ENCODE measurements at places on chromosomes 5 and 9. TPM values are rescaled to one million over a fixed set of nuclear protein-coding genes. Genes with fewer than 3 reads are reported as not detected.

- no peak overlapping the region for H3K27ac ChIP-seq
- no peak for DNase-seq
- H3K4me3 ChIP-seq: no peak overlapping the region
- no peaks in the 10 kb centered on the region for H3K36me3 ChIP-seq
- H3K4me1 ChIP-seq: peaks cover 21% of the 10 kb centered on the region
- no peaks in the 10 kb centered on the region for H3K27me3 ChIP-seq
Measured at GRCh38 chr5:119316086-119316485, 39.7 kb upstream of the TNFAIP8 start.

DNA sequence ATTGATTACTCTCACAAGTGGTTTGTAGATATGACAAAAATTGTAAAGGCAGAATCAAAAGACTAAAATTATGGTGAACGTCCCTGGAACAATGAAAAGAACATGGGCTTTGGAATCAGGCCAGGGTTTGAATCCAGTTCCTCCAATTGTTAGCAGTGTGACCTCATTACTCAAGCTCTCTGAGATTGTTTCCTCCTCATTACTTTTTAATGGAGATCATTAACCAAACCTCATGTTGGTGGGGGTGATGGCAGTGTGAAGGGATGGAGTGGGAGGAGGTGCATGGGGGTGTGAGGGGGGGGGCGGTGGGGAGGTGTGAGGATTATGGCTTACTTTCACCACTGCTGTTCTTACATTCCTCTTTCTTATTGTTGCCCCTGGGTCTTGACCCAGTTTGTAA is 44.1 kb upstream of the FOXE1 start:
- no peak overlapping the region for H3K4me3 ChIP-seq
- no peaks in the 10 kb centered on the region for H3K36me3 ChIP-seq
- DNase-seq: no peak
- peaks cover 10% of the 10 kb centered on the region for H3K4me1 ChIP-seq
- H3K27me3 ChIP-seq: no peaks in the 10 kb centered on the region

Gene TAS2R1
- not detected for total RNA-seq

DNA sequence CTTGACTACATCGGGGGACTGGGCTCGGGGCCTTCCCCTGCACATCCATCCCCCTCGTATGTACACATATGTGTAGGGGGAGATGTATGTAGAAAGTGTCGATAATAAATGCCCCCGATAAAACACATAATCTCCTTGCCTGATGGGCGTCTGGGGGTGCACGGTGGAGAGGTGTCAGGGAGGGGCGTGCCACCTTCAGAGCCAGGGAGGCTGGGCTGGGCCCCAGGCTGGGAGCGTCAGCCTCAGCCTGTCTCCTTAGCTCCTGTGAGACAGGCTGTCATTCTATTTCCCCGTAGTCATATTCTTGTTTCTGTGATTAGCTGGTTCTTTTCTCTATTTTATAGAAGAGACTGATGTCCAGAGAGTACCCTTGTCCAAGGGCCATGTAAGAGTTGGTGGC is 4.7 kb upstream of the RXRA start:
- DNase-seq: no peak
- no peaks in the 10 kb centered on the region for H3K27me3 ChIP-seq
- H3K4me1 ChIP-seq: peaks cover 28% of the 10 kb centered on the region
- H3K27ac ChIP-seq: no peak overlapping the region
- H3K4me3 ChIP-seq: no peak overlapping the region
- no peaks in the 10 kb centered on the region for H3K36me3 ChIP-seq

DNA sequence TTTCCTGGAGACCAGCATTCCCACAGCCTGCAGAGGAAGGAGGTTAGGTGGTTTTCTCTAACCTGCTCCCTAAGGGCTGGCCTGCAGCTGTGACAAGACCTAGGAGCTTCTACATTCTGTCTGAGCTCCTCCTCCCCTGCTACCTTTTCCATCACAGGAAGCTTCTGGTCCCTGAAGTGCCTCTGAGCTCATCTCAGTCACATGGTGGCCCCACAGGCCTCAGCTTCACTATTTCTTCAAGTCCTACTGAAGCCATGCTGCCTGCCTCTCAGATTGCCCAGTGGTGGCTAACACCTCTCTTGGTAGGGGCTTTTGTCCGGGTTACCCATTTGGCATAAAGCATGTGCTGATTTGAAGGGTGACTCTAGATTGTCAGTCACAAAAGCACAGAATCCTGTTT is 259.4 kb downstream of the CRB2 start:
- H3K4me3 ChIP-seq: no peak overlapping the region
- H3K27me3 ChIP-seq: no peaks in the 10 kb centered on the region

Gene HAVCR2
- 2.2 TPM for total RNA-seq

DNA sequence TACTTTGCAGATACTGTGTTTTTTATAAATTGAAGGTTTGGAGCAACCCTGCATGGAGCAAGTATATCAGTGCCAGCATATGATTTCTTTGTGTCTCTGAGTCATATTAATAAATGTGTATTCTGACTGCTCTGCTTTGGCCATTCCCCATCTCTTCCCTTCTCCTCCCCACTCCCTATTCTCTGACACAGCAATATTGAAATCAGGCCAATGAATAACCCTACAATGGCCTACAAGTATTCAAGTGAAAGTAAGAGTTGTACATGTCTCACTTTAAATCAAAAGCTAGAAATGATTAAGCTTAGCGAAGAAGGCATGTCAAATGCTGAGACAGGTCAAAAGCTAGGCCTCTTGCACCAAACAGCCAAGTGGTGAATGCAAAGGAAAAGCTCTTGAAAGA is 82.2 kb upstream of the TLX3 start:
- H3K4me1 ChIP-seq: no peaks in the 10 kb centered on the region
- H3K36me3 ChIP-seq: no peaks in the 10 kb centered on the region
- no peak overlapping the region for H3K4me3 ChIP-seq
- H3K27me3 ChIP-seq: no peaks in the 10 kb centered on the region
- no peak overlapping the region for H3K27ac ChIP-seq
- no peak for DNase-seq
